ENCODE measurements at places on chromosomes 16 and 17. TPM values are rescaled to one million over a fixed set of nuclear protein-coding genes. Genes with fewer than 3 reads are reported as not detected.

Gene HOXB2
- total RNA-seq, result 4.9 TPM

- no peak for DNase-seq
Observed at GRCh38 chr17:70375406-70375805, 206.1 kb downstream of the KCNJ2 start.

Gene PRSS36
- 0.99 TPM for total RNA-seq

DNA sequence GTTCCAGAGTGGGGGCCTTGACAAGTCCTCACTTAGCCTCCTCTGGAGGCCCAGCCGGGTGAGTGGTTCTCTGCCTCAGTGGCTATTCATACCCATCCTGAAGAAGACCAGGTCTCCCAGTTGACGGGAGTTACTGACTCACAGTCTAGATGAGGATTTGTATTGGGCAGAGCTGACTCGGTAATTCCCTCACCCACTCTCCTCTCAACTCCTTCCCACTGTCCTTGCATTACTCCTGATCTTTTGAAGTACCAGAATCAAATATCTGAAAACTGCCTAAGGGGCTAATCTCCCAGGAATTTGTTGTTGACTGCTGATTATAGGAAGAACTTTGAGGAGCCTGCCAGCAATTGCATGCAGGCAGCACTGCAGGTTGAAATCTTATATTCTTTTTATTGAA, 14.2 kb downstream of the SAP30BP start:
- no peak for DNase-seq

GRCh38 chr17:44203731-44204440, 4.2 kb upstream of the ATXN7L3 start:
- no peak for DNase-seq

GRCh38 chr17:68612923-68613292, 11.7 kb upstream of the FAM20A start:
- no peak for DNase-seq

DNA sequence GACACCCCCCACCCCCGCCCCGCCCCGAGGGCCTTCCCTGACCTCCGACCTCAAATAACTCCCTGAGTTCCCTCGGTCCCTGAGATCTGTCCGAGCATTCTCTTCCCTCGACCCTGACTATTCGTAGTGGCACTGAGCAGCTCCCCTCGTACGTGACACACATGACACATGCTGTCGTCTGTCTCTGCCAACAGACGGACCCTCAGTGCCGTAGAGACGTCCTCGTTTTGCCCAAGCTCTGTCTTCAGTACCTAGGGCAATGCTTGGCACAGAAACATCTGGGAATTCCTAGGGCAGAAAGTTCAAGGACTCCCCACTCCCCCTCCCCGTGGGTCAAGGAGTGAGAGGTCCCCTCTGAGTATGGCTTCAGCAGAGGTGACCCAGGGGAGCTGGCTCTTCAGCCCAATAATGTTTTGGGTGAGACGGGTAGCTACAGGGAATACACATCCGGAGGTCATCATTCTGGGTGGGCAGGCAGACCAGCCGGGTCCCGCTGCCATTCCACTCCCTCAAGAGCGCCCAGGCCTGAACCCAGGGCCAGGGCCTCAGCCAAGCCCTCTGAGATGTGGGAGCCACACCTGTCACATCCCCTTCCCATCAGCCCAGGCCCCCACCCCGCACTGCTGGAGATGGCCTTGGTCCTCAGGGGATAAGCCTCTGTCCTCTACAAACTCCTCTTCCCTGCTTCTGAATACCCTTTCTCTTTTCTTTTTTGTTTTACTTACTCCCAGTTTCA, 671 bp upstream of the FADS6 start:
- DNase-seq, result no peak

GRCh38 chr16:15807603-15808009, 49.2 kb downstream of the MYH11 start:
- no peak for DNase-seq

DNA sequence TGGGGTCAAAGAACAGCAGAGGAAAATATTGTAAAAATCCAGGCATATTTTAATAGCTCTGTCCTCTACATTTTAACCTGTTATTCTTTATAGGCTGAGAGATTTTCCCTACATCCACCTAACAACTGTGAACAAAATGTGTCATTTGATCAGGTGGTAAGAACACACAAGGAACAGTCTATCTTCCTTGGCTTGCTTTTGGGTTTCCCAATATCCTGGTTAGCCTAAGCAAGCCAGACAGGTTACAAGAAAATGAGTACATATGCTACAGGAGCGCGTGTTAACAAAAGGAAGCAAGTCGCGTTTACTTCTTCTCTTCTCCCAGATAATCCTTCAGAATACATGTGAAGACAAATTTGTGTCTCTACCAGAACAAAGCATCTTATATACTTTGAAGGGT, 31.0 kb upstream of the PITPNM3 start:
- no peak for DNase-seq

GRCh38 chr17:10557422-10557821, 8.0 kb upstream of the MYH2 start:
- no peak for DNase-seq

Gene SOX8
- 6.8 TPM for total RNA-seq
